Ecto neural progenitor cell (in vitro differentiated cells): ENCODE measurements at places on chromosomes 7 and 10.
A peak's percentile ranks its signal among the peaks of the same experiment; 100 is the strongest.

DNA sequence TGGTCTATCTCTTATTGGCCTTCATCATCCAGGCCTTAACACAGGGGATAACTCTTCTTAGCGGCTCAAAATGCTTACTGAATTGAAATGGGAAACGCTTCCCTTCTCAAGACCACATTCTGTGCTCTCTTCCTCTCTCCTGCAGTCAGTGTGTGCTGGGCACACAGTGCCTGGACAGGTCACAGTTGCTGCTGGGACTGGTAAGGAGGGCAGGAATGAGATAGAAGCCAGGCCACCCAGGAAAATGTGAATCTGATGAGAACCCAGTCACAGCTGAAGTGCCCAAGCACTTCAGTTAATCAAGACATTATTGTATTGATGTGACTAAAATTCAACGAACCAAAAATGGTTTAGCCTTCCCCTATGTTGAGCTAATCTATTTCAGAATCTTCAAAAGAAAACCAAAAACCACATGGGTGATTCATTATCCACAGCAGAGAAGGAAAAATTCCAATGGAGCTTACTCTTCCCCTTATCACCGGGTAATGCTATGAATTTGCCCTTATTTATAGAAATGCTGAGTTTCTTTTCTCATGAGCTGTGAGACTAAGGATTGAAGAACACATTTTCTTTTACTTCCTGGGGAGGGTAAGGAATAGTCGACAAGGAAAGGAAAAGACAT, 41.2 kb upstream of the PLPP4 start:
- DNase-seq: no peak

DNA sequence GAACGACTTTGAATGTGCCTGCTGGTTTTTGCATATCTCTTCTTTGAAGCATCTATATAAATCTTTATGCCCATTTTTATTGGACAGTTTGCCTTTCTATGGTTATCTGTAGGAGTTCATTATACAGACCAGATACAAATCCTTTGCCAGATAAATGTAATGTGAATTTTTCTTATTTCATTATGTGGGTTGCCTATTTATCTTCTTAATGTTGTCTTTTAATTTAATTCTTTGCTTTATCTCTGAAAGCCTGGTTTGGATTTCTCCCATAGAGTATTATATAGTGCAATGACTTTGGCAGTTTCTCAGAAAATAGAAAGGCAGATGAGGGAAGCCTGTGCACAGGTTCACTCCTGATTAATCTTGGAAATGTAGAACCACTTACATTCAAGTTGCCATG, 1025.1 kb downstream of the GRM8 start:
- no peak for DNase-seq

- no peak for DNase-seq
These were observed 134.6 kb upstream of the NPSR1 start for GRCh38 chr7:34523226-34523918.

GRCh38 chr10:89078724-89079672, 88.4 kb downstream of the FAS start:
- no peak for DNase-seq

DNA sequence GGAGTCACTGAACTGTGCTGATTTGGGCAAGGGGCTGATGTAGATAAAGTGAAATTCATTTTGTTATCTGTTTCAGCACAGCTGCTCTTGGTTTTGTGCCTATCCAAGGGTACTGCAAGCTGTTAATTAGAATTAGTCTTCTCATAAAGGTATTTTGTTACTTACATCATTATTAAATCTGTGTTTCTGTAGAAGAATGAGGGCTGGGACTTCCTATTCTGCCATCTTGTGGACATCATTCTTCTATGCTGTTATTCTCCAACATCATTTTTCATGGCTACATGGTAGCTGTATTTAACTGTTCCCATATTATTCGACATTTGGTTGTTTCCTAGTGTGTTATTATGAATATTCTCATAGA, 76.2 kb upstream of the CCDC71L start:
- DNase-seq: no peak

DNA sequence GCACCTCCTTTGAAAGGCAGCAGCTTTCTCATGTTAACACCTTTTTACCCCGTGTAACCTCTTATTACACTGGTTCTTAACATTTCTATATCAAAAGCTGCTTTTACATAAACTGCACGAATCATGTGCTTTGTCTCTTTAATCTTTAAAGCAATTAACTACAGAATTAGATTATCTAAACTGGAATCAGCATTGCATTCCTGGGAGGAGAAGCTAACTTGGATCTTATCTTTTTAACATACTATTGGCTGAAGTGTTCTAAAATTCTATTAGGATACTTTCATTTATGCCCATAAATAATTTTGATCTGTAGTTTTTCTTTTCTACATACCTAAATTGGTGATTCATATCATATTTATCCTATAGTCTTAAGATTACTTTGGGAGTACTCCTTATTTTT, 428.4 kb upstream of the IGFBP3 start:
- no peak for DNase-seq

GRCh38 chr10:130808243-130808642, 503.3 kb downstream of the TCERG1L start:
- DNase-seq: peak; percentile 35
